Left cardiac atrium (tissue), 4 donors: ENCODE measurements at places on chromosomes 1 and 21. TPM values are rescaled to one million over a fixed set of nuclear protein-coding genes. Genes with fewer than 3 reads are reported as not detected.

COL11A1 gene
- total RNA-seq: 0.35 TPM

KRTAP21-2 gene
- total RNA-seq: not detected

RSPH1 gene
- not detected for total RNA-seq

FCRL6 gene
- total RNA-seq: 0.21 TPM

LYPD8 gene
- total RNA-seq: not detected

TCEA3 gene
- 32.9 TPM for total RNA-seq

DSTYK gene
- total RNA-seq: 8.1 TPM
